Foreskin melanocyte (primary cell): ENCODE measurements at places on chromosomes 2 and 18.

- DNase-seq = no peak
Observed at GRCh38 chr2:106800976-106801655, 84.9 kb downstream of the ST6GAL2 start.

- DNase-seq = peak; percentile 80
Observed at GRCh38 chr18:11955239-11956029, 25.9 kb upstream of the IMPA2 start.

GRCh38 chr18:42486271-42486670 lies 531.2 kb downstream of the PIK3C3 start:
- no peak for DNase-seq

DNA sequence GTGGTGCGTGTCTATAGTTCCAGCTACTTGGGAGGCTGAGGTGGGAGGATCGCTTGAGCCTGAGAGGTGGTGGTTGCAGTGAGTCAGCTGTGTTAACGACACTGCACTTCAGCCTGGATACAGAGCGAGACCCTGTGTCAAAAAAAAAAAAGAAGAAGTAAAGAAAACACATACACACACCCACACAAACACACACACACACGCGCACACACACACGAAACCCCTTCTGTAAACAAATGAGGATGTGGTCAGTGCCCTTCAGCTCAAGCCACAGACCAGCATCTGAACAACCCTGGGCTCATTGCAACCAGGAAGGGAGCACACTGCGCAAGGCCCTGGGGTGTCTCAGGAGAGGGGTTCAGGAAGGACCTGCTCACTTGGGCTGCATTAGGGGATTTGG lies 47.9 kb upstream of the KCNF1 start:
- no peak for DNase-seq

DNA sequence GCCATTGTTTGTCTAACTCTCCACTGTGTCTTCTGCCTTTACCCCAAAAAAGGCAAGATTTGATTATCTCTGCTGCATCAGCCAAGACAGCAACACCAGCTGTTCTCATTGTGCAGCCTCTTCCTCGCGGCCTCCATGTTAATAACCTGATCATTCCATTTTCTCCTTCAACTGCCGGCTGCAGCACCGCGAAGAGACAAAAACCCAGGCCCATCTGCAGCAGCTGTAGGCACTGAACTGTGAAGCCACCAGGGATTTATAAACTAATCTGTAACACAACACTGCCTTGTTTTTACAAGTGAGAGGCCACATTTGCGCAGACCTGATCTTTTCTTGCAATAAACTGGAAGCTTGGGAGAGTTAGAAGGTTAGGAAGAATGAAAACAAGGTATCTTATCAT lies 147.8 kb downstream of the SATB2 start:
- DNase-seq = no peak

GRCh38 chr2:70397186-70397585 lies 95.3 kb upstream of the FAM136A start:
- DNase-seq = no peak

GRCh38 chr2:202821206-202822160 lies 50.1 kb downstream of the ICA1L start:
- DNase-seq = no peak

DNA sequence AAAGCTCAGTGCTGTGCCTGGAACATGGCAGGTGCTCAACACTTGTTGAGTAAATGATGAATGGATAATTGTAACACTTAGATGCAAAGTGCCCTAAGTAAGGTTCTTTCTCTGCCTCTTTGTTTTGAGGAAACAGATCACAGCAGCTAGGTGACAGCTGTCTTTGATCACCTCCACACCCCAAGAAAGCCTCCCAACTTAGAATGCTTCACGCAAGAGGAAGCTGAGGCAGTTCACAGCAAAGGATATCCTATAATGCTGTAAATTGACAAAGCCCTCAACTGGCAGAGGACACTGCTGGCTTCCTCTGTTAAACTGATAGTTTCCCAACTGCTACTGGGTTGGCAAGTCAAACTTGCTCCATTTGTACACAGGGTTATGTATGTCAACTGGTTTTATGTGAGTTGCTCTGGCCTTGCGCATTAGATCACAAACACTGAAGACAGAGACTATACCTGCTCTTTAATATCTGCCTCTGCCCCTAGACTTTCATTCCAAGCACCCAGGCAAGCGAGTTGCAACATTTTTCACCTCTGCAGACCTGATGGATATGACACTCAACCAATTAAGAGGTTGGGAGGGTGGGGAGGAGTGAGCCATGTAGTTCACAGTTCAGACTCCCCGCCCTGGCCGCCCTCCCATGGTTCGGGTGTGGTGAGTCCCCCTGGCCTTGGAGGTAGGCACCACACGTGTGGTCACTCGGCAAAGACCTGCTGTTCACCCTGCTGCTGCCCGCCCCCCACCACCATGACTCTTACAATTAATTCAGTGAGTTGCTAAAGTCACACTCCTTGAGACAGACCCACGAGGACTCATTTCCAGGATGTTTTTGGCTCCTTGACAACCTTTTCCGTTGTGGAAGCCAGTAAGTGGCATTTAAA lies 4.8 kb upstream of the MALL start:
- no peak for DNase-seq

DNA sequence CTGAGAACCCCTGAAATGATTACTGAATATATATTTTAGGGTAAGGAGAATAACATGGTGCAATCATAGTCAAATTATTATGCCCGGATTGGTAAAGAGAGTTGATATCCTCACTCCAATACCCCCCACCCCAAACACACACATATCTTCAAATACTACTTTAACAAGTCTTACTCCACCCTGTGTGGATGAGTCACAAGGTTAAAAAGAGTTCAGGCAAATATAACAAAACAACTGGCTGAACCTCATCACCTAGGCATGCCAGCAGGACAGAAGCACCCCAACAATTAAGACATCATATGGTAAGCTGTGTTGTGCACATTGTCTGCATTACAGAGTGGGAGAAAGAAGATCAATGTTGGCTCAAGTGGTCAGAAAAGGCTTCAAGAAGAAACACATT lies 857.4 kb downstream of the TDRD15 start:
- DNase-seq = no peak
